Activated naive CD8-positive, alpha-beta T cell treated with anti-CD3 and anti-CD28 coated beads, Interleukin-2, amount 10 ng/mL, durations not matched to agents 7 days and 5 days (primary cell): ENCODE measurements at places on chromosomes 1 and 21.

DNA sequence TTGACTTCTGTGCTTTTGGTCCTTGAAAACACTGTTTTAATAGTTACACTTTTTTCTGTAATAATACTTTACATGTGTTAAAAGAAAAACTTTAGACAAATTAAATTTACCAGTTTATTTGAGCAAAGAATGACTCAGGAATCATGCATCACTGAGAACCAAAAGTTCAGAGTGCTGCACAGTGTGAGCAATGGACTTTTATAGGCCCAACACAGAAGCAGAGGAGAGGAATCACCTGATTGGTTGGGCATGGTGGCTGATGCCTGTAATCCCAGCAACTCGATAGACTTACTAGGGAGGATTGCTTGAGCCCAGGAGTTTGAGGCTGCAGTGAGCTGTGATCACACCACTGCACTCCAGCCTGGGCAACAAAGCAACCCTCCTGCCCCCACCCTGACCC is 29.3 kb downstream of the ZNF648 start:
- DNase-seq = no peak

GRCh38 chr1:6464514-6464836 is 1.5 kb downstream of the TNFRSF25 start:
- no peak for DNase-seq

DNA sequence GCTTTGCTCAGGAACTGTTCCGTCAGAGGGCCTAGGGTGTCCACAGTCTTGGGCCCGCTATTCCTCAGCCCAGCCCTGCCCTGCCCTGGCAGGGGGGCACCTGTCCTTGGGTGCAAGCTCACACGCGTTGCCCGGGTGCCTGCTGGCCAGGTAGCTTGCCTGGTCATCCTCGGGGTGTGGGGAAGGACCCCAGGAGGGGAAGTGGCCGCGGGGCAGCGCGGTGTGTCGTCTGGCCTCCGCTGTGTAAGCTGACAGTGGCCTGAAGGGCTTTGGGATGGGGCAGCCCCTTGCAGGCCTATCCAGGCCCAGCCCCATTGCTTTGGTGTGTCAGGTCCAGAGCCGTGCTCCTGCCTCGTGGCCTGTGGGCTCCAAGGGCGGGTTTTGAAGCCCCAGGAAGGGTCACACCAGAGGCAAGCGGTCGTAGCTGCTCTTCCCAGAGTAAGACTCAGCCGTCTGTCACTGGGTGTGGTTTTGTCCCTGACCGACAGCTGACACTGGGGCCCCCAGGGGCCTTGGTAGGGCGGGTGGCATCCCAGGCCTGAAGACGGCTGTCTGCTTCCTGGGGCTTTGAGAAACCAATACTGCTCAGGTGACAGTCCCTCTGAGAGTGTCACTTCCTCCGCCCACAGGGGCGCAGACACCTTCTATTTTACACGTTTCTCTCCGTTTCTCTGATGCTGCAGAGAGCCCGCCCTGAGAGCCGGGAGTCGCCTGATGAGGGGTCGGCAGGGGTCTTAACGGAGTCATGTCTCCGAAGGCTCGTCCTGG is 72.1 kb downstream of the SKI start:
- DNase-seq = peak; percentile 78

GRCh38 chr21:27823652-27824201 is 856.8 kb upstream of the ADAMTS5 start:
- no peak for DNase-seq

DNA sequence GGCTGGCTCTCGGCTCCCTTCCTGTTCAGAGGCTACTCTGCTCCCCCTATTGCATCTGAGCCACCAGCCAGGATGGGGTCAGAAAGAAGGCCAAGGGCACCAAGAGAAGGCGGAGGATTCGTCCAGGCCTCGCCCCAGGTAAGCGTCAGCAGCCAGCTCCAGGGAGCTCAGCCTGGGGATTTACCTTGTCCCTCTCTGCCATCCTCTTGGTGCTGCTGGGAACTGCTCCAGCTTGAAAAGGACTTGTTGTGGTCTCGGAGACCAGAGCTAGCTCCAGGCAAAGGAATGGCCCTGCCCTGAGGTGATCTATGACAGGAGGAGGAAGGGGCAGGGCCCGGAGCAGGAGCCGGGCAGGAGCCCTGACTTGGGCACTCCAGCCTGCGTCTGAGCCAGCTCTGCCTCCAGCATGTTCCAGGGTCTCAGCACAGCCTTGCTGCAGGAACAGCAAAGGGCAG is 113.7 kb upstream of the IFFO2 start:
- no peak for DNase-seq

DNA sequence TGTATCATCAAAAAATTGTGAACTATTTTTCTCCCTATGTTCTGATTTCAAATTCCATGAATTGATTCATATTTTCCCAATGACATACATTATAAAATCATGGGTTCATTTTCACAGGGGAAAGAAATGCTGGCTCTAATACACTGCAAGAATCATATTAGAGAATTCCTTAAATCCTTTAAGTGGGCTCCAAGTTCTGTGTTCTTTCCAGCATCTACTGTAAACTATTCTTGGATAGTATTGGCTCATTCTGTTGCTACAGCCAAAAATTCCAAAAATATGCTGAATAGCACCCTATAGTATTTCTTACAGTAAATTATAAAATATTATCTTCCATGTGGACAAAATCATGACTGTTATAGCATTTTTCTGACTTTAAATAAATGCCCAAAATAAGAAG is 19.0 kb upstream of the C1orf105 start:
- no peak for DNase-seq

- no peak for DNase-seq
These were observed 12.2 kb downstream of the FGR start for GRCh38 chr1:27622828-27623227.

DNA sequence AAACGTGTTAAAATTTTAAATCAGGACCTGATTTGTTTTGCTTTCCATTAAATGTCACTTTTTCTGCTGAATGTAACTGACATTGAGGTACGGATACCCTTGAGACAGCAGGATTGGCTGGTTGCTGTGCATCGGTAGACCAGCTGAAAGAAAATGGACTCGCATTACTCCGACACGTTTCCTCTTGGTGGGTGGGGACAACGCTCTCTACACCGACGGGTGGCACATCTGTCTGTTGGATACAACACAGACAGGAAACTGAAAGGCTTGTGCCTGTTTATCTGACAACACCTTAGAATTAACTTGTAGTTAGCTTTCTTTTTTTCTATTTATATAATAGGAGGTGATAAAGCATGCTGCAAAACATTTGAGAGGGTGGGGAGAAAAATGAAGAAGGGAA is 19.4 kb downstream of the PRPF38A start:
- DNase-seq = peak; percentile 46

GRCh38 chr21:38334866-38335265 is 78.1 kb downstream of the KCNJ15 start:
- no peak for DNase-seq

- no peak for DNase-seq
These were observed 53.4 kb downstream of the WLS start for GRCh38 chr1:68178821-68179490.

DNA sequence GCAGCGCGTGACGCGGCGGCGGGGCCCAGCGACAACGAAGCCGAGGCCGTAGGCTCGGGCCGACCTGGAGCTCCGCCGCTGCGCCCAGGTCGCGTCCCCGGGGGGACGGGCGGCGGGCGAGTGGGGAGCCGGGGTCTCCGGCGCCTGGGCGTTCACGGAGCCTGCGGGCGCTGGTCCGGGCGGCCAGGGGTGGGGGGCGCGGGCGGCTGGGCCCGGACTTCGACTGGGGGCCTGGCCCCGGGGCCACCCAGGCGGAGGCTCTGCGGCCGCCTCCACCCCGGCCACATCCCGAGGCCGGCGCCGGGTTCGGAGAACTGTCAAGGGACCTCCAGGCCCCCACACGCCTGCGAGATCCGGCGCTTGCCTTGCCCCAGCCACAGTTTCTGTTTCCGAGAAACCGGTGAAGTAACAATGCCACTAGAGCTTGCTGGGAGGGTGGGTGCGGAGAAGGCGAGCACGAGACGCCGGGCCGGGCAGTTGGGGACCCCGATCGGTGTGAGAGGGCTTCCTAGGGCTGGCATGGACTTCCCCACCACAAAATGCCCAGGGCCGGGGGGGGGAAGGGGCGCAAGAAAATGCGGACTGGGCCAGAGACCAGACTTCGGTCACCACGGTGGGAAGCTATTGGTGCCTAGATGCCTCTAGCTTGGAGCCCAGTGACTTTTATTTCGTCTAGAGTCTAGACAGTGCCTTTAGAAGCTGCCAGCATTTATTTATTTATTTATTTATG is 501 bp downstream of the FBXO6 start:
- DNase-seq = peak; percentile 84

DNA sequence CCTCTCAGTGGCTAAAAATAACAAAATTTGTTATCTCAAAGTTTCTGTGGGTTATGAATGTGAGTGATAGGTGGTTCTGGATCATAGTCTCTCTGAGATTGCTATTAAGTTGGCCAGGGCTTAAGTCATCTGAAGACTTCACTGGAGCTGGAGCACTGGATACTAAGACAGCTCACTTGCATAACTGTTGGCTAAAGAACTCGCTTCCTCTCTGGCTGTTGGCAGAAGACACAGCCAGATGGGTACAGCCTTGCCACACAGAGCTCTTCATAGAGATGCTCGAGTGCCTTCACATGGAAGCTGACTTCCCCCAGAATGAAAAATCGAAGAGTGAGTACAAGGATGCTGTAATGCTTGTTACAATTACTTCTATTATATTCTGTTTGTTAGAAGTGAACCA is 333.8 kb downstream of the ZP4 start:
- DNase-seq = no peak
